ENCODE measurements at places on chromosomes 5 and 9. TPM values are rescaled to one million over a fixed set of nuclear protein-coding genes. Genes with fewer than 3 reads are reported as not detected.

Gene PCYOX1L
- 3.1 TPM for total RNA-seq

Gene MYOZ3
- total RNA-seq, result not detected

Gene DNM1
- total RNA-seq, result 1.9 TPM

Gene NFIB
- 20.0 TPM for total RNA-seq

Gene C5orf52
- not detected for total RNA-seq

Gene CA9
- total RNA-seq, result not detected

Gene CCDC192
- not detected for total RNA-seq

Gene SLC34A3
- 1.7 TPM for total RNA-seq

Gene TSSK1B
- 0.15 TPM for total RNA-seq

Gene PCDHA9
- 0.19 TPM for total RNA-seq

Gene UBE2D2
- total RNA-seq, result 82.0 TPM

Gene IL13
- total RNA-seq, result not detected

Gene FGFR4
- 5.9 TPM for total RNA-seq

Gene NR3C1
- 24.2 TPM for total RNA-seq

Gene ARHGEF39
- 5.5 TPM for total RNA-seq

Gene TOR4A
- total RNA-seq, result 17.5 TPM

Gene TMEM232
- 1.9 TPM for total RNA-seq

Gene IFNE
- total RNA-seq, result 3.4 TPM

Gene MZB1
- 3.4 TPM for total RNA-seq

All from esophagus squamous epithelium (tissue), 5 donors.